GM23248 (cell line): ENCODE measurements at places on chromosomes 5 and 9.

DNA sequence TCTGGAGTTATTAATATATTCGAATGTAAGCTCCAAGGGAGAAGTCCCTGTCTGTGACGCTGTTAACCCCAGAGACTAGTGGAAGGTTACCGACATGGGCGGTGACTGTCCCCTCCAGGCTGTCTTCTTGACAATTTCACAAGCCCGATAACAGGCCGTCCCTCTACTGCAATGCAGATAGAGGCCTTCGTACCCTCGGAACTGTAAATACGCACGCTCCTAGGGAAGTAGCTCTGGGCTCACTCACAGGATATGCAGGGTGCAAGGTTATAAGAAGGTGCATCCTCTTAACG is 680 bp upstream of the RFK start:
- no peak for DNase-seq

GRCh38 chr9:16063241-16063591 is 510.4 kb downstream of the CCDC171 start:
- DNase-seq: no peak

GRCh38 chr9:114248299-114248707 is 74.6 kb upstream of the ORM1 start:
- no peak for DNase-seq

- peak; percentile 90 for DNase-seq
Measured at GRCh38 chr9:36625006-36625615, 52.4 kb downstream of the MELK start.

DNA sequence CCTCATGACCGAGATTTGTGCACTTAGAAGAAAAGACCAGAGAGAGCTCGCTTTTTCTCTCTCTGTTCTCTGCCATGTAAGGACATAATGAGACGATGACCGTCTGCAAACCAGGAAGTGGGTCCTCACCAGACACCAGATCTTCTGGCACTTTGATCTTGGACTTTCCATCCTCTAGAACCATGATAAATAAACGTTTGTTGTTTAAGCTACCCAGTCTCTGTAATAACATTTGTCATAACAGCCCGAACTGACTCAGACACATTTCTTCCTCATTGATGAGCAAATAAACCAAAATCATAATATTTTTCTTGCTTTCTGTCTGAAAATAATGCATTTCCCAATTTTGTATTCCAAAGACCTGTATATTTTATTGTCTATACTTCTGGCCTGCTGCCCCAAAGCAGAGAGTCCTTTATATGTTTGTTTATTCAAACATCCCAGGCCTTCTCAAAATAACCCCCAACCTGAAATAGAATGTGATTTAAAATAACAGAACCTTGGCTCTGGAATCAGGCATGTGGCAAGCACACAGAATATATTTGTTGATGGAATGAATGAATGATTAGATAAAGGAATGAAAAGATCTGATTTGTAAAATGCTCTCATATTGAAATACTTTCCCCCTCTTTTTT is 396.5 kb downstream of the ADGRV1 start:
- no peak for DNase-seq

DNA sequence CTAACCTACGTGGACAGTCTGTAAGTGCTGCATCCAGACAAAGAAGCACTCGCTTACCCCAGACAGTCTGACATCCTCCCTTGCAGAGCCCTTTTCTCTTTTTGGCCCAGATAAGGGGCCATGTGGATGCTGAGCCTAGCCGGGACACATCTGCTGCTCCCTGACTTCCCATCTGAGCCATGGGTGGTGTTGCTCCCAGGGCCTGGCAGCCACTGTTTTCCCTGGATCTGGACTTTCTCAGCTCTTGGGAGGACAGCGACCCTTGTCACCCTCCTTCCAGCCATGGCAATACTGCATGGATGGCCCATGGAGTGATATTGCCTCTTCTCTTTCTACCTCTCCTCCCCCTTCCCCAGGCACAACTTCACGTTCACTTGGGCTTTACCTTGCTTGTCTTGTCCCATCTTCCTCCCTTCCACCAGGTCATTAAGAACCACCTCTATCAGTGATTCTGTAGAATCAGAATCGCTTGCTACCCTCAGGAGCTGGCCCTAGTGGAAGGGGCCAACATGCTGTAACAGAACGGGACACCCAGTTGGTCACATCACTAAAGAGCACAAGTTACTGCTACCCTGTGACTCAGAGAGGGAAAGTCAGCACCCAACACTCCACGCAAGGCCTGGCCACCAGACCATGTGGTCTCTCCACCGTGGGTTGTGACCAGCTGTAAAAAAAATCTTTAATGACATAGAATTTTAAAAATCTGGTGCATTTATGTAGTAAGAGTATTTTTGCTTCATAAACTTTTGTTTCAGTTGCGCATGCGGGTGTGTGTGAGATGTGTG is 4.4 kb downstream of the NEURL1B start:
- DNase-seq: no peak
